Hippocampal formation (tissue), 2 donors: ENCODE measurements at places on chromosomes 12 and 14.

- no peak for DNase-seq
Measured at GRCh38 chr12:118034429-118035189, 18.1 kb downstream of the RFC5 start.

GRCh38 chr14:97052001-97052400 lies 254.8 kb downstream of the VRK1 start:
- DNase-seq = no peak

DNA sequence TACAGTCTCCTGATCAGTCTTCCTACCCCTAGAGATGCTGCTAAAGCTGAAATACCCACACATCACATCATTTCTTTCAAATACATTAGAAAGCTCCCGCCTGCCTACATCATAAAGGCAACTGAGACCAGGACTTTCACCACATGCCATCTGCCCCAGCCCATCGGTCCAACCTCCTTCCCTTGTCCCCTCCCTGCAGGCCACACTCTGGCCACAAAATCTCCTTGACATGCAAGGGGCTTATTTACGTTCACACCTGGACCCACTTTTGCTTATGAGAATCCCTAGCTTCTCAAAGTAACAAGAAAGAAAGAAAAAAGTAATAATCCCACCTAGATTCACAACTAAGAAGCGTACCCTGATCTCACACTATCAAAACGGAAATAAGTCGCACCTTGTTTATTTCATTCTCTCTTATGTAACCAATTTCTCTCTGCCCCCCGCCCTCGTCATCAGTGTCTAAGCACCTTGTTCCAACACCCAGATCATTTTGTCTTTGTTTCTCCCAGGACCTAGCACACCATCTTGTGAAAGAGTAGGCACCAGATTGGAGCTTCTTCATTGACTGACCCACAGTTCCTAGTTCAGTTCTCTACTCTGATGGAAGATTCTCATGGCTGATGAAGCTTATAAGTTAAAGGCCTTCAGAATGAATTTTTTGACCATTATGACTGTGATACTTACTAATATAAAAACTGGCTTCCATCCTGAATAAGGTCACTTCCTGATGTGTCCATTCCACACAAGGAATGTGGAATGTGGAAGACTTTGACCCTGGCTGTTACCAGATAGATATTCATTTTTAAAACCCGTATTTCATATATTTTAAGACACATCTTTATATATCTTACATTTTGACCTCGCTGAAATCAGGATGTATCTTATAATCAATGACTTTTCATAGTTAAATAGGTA lies 7.7 kb downstream of the WSB2 start:
- no peak for DNase-seq

DNA sequence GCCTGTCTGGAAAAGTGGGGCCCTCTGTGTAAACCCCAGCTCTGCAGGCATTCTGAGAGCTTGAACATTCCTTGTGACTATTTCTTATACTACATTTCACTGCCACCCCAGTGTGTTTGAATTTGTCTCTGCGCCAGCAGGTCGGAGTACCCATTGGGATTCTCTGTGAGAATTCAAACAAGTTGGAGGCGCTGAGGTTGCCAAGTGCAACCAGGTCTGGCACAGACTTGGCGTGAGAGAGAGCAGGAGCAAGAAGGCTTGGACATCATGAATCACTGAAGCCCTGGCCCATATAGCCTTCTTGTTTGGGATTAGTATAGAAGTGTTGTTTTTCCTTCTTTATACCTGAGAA lies 33.0 kb upstream of the ATP2A2 start:
- DNase-seq = no peak
